Vagina (tissue), 2 donors: ENCODE measurements at places on chromosomes 5 and 9. TPM values are rescaled to one million over a fixed set of nuclear protein-coding genes. Genes with fewer than 3 reads are reported as not detected.

Gene TGFBI
- total RNA-seq: 43.2 TPM

Gene N4BP3
- total RNA-seq: 4.9 TPM

GRCh38 chr5:119354537-119355243 lies 1.1 kb upstream of the TNFAIP8 start:
- DNase-seq: no peak

GRCh38 chr5:14668181-14668591 lies 3.7 kb downstream of the OTULIN start:
- DNase-seq: no peak

- no peak for DNase-seq
Observed at GRCh38 chr9:35618325-35618727, at the start of gene CD72. Gene CD72, minus strand, starts transcription at chr9:35618413. Its CDS starts 110 bp downstream, at chr9:35618303.

GRCh38 chr5:124919076-124919475 lies 172.6 kb upstream of the ZNF608 start:
- no peak for DNase-seq

GRCh38 chr5:54362434-54362833 lies 52.1 kb upstream of the ARL15 start:
- DNase-seq: no peak

GRCh38 chr9:116477584-116478141 lies 209.4 kb upstream of the TRIM32 start:
- no peak for DNase-seq

Gene CD274
- total RNA-seq: 2.2 TPM

DNA sequence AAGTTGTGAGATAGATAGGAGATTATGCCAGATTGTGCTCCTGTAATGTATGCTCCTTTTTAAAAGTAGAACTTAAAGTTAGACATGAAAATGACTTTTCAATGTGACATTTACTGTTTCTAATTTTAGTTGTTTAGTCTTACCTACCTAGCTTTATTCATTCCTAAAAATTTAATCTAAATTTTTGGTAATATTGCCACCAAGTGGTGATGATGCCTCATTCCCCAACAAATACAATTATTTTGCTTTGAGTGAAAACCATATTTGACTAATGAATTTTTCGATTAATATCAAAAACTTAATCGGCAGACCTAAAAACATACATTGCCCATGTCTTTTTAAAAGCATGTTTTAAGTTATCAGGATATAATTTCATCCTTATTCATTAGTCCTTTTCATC lies 25.6 kb downstream of the PPWD1 start:
- DNase-seq: no peak

Gene ADAM19
- 4.9 TPM for total RNA-seq

GRCh38 chr5:1490376-1490775 lies 33.4 kb downstream of the LPCAT1 start:
- no peak for DNase-seq

- no peak for DNase-seq
Observed at GRCh38 chr5:124671193-124671592, 75.2 kb downstream of the ZNF608 start.
